ENCODE measurements at places on chromosomes 5 and 9. TPM values are rescaled to one million over a fixed set of nuclear protein-coding genes. Genes with fewer than 3 reads are reported as not detected.

The RNF180 gene
- total RNA-seq, result 15.0 TPM

The MLANA gene
- total RNA-seq, result not detected

The PCDHGA12 gene
- total RNA-seq, result 2.6 TPM

The TNFAIP8 gene
- total RNA-seq, result 15.7 TPM

- DNase-seq, result no peak
Measured at GRCh38 chr9:89513837-89514236, 15.9 kb upstream of the SEMA4D start.

GRCh38 chr9:96483733-96484390 is 33.9 kb downstream of the HABP4 start:
- DNase-seq, result no peak

- DNase-seq, result no peak
Measured at GRCh38 chr5:37626266-37626665, 213.6 kb downstream of the GDNF start.

- no peak for DNase-seq
Measured at GRCh38 chr5:81579262-81579924, 171.5 kb downstream of the SSBP2 start.

DNA sequence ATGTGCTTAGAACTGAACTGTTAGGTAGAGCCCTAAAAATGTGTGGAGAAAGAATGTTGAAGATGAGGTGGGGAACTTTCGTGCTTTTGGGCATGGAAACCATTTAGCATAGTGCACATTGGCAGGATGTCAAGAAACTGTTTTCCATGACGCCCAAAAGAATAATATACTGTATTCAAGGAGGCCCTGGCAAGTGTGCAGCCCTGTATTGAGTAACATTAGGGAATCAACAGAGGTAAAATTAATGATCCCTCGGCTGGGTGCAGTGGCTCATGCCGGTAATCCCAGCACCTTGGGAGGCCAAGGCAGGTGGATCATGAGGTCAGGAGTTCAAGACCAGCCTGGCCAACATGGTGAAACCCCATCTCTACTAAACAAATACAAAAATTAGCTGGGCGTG is 20.9 kb upstream of the PLIN2 start:
- DNase-seq, result no peak

GRCh38 chr5:83249156-83249555 is 171.8 kb downstream of the XRCC4 start:
- no peak for DNase-seq

DNA sequence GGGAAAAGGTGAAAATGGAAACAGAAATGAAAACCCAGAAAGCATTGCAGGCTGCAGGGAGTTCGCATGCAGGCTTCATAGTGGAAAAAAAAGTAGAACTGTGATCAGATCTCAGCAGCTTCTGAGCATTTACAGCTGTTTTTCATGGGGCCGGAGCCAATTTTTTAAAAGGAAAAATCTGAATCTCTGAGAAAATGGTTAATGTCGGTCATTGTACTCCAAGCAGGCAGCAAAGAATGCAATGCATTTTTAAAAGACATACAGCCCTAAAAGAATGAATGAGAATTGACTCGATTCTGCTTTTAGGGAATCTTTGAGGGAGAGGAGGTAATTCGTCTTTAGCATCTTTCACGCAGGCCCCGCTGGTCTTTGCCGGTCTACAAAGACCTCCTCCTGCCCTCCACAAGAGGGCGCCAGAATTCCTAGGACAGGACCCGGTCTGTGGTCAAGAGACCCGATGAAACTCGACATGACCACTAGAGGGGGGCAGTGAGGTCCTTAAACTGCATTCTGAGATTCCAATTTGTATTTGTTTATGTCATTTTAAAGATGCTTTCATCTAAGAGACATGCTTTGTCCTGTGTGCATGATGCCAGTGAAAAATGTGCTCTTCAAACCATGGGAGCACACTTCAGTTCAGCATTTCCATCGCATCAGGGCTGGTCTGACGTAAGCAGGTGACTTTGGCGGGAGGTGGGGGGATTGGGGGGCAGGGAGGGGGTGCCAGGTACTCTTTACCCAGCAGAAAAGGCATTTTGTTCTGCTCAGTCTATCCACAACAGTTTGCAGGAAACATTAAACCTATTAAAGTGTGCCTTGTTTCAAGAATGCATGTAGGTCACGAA is 43.7 kb upstream of the TMEM252 start:
- peak; percentile 89 for DNase-seq

DNA sequence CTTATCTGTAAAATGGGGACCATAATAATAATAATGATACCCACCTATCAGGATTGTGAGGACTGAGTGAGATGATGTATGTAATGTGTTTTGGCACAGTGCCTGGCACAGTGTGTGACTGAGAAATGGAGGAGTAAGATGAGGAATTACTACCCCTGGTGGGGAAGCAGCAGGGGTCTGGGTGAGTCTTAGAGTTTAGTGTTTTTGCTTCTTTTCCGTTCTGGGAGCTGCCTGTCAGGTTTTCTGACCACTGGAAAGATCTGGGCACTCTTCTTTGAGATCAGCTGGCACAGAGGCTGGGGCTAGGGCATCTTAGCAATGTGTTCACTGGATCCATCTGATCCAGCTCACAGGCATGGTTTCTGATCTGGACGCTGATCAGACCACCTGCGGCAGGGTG is 8.5 kb downstream of the LCP2 start:
- DNase-seq, result no peak

GRCh38 chr9:115691693-115692092 is 461.9 kb upstream of the PAPPA start:
- DNase-seq, result no peak

GRCh38 chr5:31027721-31028120 is 165.8 kb upstream of the CDH6 start:
- no peak for DNase-seq

GRCh38 chr5:173764332-173765028 is 123.7 kb upstream of the CPEB4 start:
- peak; percentile 77 for DNase-seq

GRCh38 chr9:111630182-111630963 is 761 bp upstream of the DNAJC25 start:
- no peak for DNase-seq

- no peak for DNase-seq
Measured at GRCh38 chr5:93567424-93567823, 13.6 kb downstream of the NR2F1-AS1 start.

GRCh38 chr9:78781681-78782080 is 484.8 kb downstream of the PSAT1 start:
- DNase-seq, result no peak

GRCh38 chr5:73617510-73618279 is 8.3 kb upstream of the ARHGEF28 start:
- no peak for DNase-seq

DNA sequence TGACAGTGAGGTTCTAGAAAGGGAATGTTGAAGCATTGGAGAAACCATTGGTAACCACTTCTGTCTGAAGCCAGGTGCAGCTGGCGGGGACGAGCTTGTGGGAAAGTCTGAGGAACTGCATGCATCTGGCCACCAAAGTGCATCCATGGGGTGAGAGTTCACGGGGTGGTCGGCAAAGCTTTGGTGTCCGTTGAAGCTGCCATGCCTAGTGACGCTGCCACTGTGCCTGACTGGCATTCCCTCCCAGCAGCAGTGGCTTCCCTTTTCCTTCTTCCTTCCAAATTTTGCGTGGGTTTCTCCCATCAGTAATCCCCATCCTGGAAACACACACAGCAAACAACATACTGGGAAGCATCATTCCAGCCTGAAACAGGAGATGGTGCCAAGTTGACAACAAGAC is 145.7 kb upstream of the ALDH1B1 start:
- no peak for DNase-seq
